ENCODE measurements at places on chromosomes 7 and 10.
A peak's percentile ranks its signal among the peaks of the same experiment; 100 is the strongest.

- DNase-seq: peak; percentile 11
These were observed 706.4 kb downstream of the SORCS3 start for GRCh38 chr10:105347487-105347886.

DNA sequence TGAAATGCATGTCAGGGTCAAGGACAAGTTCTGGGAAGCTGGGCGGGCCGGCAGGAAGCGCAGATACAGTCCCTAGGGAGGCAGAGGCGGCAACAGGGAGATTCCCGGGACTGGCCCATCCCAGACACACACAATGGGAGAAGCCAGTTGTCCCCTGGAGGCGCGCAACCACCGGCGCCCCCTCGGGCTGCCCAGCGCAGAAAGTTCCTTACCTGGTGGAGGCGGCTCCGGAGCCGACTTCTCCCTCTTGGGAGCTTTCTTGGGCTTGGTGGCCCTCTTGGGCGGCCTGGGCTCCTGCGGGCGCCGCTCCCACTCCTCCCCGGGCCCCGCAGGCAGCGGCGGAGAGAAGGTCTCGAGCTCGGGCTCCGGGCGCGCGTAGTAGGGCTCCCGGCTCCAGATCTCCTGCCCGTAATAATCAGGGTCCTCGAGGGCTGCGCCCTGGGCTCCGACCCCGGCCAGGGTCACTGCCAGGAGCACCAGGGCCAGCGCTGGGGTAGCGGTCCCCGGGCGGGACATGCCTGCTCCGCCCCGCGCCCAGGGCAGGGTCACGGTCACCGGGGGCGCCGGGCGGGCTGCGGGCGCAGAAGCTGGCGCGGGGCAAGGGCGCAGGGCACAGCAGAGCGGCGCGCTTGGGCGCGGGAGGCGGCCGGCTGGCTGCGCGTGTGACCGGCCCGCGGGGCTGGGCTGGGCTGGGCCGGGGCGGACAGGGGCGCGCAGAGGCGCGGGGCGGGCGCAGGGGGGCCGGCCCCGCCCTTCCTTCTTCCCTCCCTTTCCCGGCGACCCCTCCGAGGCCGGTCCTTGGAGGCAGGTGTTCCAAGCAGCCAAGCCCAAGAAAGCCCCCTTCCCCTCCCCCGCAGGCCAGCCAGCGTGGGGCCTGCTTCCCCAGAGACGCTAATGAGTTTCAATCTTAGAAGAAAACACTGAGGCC is at the start of gene CPXM2:
Gene CPXM2, minus strand, starts transcription at position 664 of the 928 bp plus-strand sequence. Its CDS starts 148 bp downstream, at position 516.
- peak; percentile 11 for DNase-seq

DNA sequence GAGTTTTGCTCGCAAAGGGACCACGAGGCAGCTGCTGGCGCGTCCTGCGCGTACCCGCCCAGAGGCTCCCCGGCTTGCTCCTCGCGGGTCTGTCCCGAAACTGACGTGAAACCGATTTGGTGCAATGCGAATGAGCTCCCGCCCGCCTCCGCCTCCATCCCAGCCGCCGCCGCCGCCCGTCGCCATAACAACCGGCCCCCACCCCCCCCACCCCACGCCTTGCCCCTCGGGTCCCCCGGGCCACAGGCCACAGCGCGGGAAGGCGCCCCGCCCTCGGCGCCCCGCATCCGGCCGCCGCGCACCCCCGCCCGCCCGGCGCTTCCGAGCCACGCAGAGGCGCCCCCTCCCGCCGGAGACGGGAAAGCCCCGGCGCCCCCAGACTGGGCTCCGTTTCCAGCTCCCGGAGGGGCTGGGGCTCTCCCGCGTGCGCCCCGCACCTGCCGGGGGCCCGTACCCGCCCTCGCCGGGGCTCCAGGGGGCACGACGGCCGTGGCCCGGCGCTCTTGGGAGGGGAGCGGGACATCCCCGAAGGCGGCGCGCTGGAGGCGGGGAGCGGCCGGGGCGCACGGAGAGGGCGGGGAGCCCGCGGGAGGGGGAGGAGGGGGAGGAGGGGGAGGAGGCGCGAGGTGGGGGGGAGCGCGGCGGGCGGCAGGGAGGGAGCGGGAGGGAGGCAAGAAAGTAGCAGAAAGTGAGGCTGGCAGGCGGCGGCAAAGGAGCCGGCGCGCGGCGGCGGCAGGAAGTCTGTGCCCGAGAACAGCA is at the start of gene CAMK1D:
Gene CAMK1D, plus strand, starts transcription at position 678 of the 759 bp plus-strand sequence.
- peak; percentile 72 for DNase-seq

DNA sequence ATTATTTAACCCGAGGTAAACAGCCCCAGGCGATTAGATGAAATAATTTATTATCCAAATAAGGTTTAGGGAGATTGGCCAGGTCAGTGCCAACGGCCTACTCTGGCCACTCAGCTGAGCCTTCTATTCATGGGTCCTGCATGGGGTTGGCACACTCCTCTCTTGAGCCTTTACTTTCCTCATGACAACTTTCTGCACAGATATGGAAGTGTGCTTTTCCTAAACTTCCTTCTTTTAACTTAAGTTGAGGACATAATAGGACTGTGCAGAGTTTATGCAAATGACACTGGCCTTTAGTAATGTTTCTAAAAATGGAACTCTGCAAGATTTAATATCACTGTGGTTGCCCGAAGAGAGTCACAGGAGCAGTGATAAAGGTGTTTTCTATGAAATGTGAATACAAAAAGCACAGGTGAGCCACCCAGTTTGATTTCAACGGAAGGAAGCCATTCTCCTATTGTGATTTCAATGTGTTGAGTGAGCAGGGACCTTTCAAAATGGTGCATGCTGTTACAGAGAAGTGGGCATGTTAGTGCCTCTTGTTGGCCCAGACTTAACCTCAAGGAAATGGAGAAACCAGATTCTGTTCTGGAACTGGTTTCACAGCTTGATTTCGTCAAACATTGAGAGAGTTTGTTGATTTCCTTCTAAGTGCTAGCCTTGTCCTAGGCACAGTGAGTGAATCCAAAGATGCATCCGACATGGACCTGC is 55.7 kb downstream of the LYZL2 start:
- DNase-seq: no peak

GRCh38 chr7:36746347-36746746 is 22.1 kb upstream of the AOAH start:
- DNase-seq: peak; percentile 30

DNA sequence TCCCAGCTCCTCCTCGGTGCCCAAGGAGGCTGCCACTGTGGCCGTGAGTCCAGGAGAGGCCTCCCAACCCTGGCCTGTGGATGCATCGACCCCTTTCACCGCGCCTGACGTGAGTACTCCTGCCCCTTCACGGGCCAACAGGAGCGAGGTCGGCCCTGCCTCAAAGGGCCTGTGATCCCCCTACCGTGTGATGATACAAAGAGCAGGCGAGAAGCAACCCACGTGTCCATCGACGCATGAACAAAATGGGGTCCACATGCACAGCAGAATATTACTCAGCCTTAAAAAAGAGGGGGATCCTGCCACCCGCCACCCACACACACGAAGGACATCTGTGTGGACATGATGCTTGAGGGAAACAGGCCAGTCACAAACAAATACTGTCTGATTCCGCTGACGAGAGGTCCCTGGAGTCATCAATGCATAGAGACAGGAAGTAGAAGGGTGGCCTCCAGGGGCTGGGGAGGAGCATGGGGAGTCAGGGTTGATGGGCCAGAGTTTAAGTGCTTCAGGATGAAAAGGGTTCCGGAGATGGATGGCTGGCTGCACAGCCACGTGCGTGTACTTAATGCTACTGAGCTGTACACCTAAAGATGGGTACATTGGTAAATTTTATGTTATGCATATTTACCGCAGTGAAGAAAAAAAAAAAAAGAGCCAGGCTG is 151.9 kb downstream of the PRKAG2 start:
- no peak for DNase-seq

DNA sequence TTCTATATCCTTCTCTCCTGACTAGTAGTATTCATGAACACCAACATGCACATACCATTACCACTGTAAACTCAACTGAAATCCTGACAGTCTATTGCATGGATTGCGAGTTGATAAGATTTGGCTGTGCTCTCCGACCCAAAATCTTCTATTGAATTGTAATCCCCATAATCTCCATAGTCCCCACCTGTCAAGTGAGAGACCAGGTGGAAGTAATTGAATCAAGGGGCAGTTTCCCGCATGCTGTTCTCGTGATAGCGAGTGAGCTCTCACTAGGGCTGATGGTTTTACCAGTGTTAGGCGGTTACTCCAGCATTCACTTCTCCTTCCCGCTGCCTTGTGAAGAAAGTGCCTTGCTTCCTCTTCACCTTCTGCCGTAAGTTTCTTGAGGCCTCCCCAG is 261.8 kb downstream of the PHF14 start:
- DNase-seq: no peak

DNA sequence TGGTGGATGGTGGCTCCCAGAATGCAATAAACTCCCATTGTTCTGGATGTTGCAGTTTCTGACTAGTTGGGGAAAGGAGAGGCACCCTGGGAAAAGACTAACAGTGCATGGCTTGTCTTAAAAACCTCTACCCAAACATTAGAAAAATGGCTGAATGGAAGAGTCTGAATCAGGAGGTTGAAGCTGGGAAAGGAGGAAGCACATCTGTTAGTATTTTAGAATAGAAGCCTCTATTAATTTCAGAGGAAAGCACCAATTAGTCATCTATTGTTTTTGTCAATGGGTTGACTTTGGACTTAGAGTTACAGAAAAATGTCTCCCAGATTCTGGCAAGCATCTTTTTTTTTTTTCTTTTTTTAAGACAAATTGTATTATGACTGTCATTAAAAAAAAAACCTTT is 56.1 kb upstream of the ELMO1 start:
- DNase-seq: no peak

DNA sequence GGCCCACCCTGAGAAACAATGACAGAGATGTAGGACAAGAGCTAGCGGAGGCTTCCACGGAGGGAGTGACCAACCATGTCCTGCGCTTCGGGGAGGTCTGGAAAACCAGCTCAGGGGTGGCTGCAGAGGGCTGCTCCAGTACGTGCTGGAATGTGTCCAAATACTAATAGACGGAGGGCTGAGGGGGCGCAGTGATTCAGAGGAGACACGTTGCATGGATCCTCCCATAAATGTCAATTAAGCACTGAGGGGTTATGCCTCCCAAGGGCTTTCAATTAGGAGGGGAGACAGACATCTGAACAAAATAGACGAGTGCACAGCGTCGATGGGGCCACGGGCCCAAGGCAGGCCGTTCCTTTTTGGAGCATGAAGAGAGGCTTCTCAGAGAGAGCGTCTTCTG is 51.0 kb upstream of the NPS start:
- no peak for DNase-seq

Measured in fibroblast of skin of back (primary cell).